Ascending aorta (tissue), 2 donors: ENCODE measurements at places on chromosomes 2 and 18.

GRCh38 chr2:124250433-124250832 is 225.3 kb downstream of the CNTNAP5 start:
- H3K27ac ChIP-seq: no peak overlapping the region
- DNase-seq: no peak
- no peaks in the 10 kb centered on the region for H3K36me3 ChIP-seq
- no peaks in the 10 kb centered on the region for H3K27me3 ChIP-seq
- no peaks in the 10 kb centered on the region for H3K4me1 ChIP-seq
- H3K4me3 ChIP-seq: no peak overlapping the region

DNA sequence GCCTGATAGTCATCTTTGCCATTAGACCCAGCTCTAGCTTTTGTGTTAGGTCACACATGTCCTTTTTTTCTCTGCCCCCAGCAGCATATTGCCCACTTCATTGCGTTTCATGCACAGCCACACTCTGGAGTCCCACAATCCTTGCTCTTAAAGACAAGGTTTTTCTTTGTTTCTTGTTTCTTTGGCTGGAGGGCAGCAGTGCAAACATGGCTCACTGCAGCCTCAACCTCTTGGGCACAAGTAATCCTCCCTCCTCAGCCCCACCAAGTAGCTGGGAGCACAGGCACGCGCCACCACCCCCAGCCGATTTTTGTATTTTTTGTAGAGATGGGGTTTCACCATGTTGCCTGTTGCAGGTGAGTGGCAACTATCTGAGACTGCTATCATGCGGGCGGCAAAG is 16.9 kb upstream of the PAPOLG start:
- H3K4me3 ChIP-seq: no peak overlapping the region
- H3K36me3 ChIP-seq: no peaks in the 10 kb centered on the region
- DNase-seq: no peak
- no peak overlapping the region for H3K27ac ChIP-seq
- H3K4me1 ChIP-seq: no peaks in the 10 kb centered on the region

GRCh38 chr2:187148059-187148714 is 299.2 kb upstream of the ZSWIM2 start:
- H3K4me1 ChIP-seq: no peaks in the 10 kb centered on the region
- no peaks in the 10 kb centered on the region for H3K27me3 ChIP-seq
- no peak for DNase-seq
- H3K27ac ChIP-seq: no peak overlapping the region
- H3K4me3 ChIP-seq: no peak overlapping the region

DNA sequence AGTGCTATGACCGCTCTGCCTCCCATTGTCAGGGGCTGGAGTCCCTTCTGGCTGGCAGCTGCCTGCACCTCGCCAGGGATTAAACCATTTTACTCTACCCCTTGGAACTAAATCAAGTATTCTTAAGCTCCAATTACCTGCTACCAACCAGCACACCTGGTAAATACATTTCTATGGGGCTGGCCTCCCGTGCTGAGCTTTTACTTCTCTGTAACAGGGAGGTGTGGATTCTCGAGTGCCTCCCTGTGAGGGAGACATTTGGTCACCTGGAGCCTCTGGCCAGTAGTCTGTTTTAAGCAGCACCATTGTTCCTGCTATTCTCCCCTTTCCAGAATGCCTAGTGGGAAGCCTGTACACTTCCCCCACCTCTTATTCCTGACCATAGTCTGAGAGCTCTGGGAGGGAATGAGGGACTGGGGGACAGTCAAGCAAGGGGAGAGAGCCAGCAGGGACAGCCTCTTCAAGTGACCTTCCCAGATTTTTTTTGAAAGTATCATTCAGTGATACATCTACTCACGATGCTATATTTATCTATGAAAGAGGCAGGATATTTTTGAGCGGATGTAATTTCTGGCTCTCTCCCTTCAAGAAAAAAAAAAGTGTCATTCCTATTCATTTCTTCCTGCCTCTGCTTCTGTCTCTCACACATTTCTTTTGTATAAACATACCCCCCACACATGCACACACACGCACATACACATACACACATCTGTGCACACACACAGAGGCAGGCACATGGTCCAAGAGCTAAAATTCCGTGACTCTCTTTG is 112.8 kb downstream of the CAPN13 start:
- H3K27ac ChIP-seq: peak overlapping the region; percentile 94
- no peaks in the 10 kb centered on the region for H3K36me3 ChIP-seq
- H3K4me1 ChIP-seq: peaks cover 11% of the 10 kb centered on the region

DNA sequence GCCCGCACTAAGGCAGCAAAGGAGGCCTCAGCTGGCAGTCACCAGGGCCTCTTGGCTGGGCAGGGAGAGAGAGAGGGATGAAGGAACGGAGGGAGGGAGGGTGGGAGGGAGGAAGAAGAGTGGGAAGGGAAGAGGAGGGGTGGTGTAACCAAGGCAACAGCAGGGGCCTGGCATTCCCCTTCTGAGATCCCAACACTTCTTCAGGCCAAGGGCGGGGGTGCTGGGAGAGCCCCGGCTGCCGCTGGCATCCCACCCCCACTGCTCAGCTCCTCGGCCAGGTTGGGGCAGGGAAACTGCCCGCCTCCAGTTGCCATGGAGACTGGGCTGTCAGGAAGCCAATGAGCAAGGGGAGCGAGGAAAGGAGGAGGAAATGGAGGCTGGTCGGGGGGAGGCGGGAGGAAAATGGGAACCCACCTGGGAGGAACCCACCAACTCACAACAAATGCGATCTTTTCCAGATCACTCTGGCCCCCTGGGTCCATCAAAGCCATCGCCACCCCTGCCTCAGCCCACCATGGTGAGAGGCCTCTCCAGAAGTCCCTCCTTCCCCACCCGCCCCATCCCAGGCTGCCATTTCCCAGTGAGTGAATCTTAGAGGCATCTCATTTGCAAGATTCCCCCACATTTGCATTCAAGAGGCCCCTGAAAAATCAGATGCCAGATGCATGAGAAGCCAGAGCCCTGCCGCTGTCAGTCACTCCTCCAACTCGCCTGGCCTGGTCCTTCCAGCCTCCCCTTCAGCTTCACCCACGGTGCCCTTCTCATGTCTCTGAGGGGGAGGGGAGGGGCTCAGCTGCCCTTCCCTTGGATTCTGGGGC is 12.4 kb downstream of the SH2D6 start:
- no peak overlapping the region for H3K4me3 ChIP-seq
- no peaks in the 10 kb centered on the region for H3K27me3 ChIP-seq
- no peaks in the 10 kb centered on the region for H3K4me1 ChIP-seq
- H3K27ac ChIP-seq: no peak overlapping the region
- no peak for DNase-seq

GRCh38 chr2:10239561-10239967 is 63.1 kb upstream of the HPCAL1 start:
- no peaks in the 10 kb centered on the region for H3K4me1 ChIP-seq
- no peaks in the 10 kb centered on the region for H3K36me3 ChIP-seq
- no peak overlapping the region for H3K4me3 ChIP-seq

DNA sequence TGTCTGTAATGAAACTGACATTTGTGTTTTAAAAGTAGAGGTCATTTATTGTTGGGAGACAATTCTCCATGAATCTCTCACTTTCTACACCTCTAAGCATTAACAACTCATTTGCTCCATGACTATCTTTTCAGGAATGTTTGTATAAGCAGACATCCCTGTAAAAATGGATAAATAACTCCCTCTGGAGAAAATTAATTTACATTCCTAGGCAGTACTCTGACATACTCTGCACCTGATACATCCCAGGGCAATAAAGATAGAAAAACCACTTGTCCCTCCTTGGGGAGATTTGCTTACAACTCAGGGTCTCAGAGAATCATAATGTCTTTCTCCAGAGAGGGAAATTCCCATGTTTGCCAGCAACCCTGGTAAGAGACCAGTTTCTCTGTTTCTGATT is 1037.7 kb upstream of the SLC39A10 start:
- H3K27ac ChIP-seq: no peak overlapping the region
- H3K4me1 ChIP-seq: no peaks in the 10 kb centered on the region
- H3K4me3 ChIP-seq: no peak overlapping the region
- H3K27me3 ChIP-seq: no peaks in the 10 kb centered on the region
- DNase-seq: no peak

DNA sequence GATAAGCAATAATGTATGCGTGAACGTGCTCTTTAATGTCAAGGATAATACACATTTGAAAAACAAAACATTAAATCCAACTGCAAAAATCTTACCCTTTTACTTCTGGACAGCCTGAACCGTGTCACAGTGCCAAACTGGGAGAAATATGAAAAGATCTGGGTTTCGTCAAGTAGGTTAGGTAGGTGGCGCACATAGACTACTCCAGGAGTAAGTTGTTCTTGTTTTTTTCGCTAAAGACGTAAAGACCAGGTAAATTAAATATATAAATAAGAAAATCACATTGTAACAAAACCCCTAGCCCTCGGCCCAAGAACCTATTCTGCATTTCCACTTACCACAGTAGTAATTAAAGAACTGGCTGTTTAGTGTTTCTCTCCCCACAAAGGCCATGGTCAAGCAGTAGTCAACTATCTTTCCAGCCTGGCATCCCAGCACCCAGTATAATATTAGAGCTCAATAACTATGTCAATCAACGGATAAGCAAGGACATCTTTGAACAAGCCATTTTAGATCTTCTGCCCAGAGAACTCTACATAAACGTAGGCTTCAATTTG is 1.1 kb downstream of the NIFK start:
- no peak for DNase-seq
- no peaks in the 10 kb centered on the region for H3K4me1 ChIP-seq
- H3K4me3 ChIP-seq: peak overlapping the region; percentile 91
- H3K27ac ChIP-seq: peak overlapping the region; percentile 68

GRCh38 chr2:150526827-150527226 is 39.4 kb upstream of the RND3 start:
- no peak for DNase-seq
- H3K27me3 ChIP-seq: no peaks in the 10 kb centered on the region
- no peaks in the 10 kb centered on the region for H3K36me3 ChIP-seq
- H3K4me3 ChIP-seq: no peak overlapping the region
- H3K4me1 ChIP-seq: no peaks in the 10 kb centered on the region

DNA sequence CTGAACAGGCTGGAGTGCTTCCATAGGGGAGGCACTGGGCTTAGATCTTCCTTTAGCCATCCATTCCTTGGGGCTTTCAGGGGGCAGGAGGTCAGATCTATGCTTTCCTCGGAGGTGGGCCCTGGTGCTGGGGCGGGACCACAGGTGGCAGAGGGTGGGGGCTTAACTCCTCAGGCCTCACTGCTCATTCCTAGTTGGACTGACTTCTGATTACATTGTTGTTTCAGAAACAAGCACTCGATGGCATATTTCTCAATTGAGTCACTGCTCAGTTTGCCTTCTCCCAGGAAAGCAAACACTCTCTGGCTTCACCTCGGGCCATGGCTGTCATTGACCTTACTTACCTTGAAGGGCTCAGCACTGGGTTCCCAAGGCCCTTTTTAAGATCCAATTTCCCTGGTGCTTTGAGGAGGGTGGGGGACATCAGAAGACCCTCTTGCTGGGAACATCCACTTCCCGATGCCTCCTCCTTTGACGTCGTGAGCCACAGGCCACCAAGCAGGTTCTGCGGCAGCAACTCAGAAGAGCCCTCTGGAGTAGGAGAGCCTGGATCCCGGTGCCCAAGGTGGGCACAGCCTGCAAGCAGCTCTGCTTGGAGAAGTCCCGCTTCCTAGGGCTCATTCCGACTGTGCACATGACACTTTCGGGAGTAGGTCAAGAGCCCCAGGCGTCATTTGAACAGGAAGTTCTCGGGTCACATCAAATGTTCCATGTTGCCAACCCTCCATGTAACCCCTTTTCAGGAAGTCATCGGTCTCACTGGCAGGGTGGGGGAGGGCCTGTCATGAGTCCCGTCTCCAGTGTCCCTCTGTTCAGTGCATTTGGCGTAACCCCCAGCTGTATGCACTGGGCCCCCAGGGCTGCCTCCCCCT is 40.6 kb downstream of the SDC1 start:
- H3K27ac ChIP-seq: no peak overlapping the region
- no peak for DNase-seq
- no peaks in the 10 kb centered on the region for H3K36me3 ChIP-seq
- H3K4me3 ChIP-seq: no peak overlapping the region
- no peaks in the 10 kb centered on the region for H3K4me1 ChIP-seq

- H3K36me3 ChIP-seq: no peaks in the 10 kb centered on the region
- H3K27ac ChIP-seq: peak within 1 kb of the TSS; percentile 82
- H3K4me1 ChIP-seq: peaks cover 10% of the 10 kb centered on the region
- peak; percentile 84 for DNase-seq
Measured at GRCh38 chr2:168247341-168248261, at the start of gene STK39. Gene STK39 (minus strand): TSS chr2:168247595. CDS start chr2:168247435, 160 bp downstream.

- no peaks in the 10 kb centered on the region for H3K36me3 ChIP-seq
- H3K27ac ChIP-seq: no peak overlapping the region
- no peaks in the 10 kb centered on the region for H3K27me3 ChIP-seq
- no peak for DNase-seq
Measured at GRCh38 chr2:191999101-191999841, 152.4 kb upstream of the CAVIN2 start.

DNA sequence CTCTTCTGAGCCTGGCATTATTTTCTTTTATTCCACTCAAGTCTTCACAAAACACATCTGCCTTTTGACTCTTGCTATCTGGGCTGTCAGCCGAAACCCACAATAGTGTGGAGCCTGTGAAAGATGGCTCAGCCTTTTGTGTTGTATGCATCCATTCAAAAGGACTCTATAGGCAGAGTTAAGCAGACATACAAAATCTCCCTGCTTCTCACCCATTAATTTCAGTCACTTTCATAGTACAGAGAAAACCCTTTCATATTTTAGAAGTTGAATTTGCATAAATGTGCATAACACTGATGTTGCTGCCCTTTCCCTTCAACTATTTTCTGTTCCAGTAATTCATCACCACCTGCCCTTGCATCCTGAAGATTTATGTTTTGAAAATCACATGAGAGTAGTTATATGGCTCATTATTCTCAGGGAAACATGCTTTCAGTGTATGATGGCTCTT is 154.6 kb downstream of the EVA1A start:
- H3K27ac ChIP-seq: no peak overlapping the region
- DNase-seq: no peak
- no peaks in the 10 kb centered on the region for H3K36me3 ChIP-seq
- no peaks in the 10 kb centered on the region for H3K4me1 ChIP-seq
- no peak overlapping the region for H3K4me3 ChIP-seq

DNA sequence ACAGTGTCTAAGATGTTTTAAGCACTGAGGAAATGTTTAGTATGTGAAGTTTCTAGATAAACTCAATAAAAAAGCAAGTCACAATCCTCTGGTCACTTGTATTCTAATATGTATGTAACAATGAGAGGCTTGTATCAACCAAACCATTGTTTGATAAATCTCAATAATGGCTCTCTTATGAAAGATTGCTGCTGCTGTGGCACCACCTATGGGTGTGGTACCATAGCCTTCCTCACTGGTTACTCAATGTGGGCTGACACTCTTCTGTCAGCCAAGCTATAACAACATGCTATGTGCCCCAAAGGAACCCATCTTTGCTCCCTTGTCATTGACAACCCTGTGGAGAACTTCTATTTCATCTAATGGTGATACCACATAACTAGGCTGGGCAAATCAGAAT is 12.6 kb upstream of the RAB1A start:
- no peak for DNase-seq
- no peak overlapping the region for H3K4me3 ChIP-seq
- no peaks in the 10 kb centered on the region for H3K4me1 ChIP-seq
- no peaks in the 10 kb centered on the region for H3K27me3 ChIP-seq
- H3K27ac ChIP-seq: no peak overlapping the region
